GM23248 (cell line): ENCODE measurements at places on chromosomes 11 and 22. TPM values are rescaled to one million over a fixed set of nuclear protein-coding genes. Genes with fewer than 3 reads are reported as not detected.

Gene PRCP
- 66.3 and 84.1 TPM in 2 replicates for total RNA-seq

Gene OR8G1
- total RNA-seq = not detected in 2 replicates

Gene LRRN4CL
- 6.9 and 12.3 TPM in 2 replicates for total RNA-seq

- DNase-seq = no peak
These were observed 12.8 kb upstream of the LMO1 start for GRCh38 chr11:8276528-8276927.

Gene TRIM29
- total RNA-seq = 1.4 TPM in 1 of 2 replicates, not detected in the other

DNA sequence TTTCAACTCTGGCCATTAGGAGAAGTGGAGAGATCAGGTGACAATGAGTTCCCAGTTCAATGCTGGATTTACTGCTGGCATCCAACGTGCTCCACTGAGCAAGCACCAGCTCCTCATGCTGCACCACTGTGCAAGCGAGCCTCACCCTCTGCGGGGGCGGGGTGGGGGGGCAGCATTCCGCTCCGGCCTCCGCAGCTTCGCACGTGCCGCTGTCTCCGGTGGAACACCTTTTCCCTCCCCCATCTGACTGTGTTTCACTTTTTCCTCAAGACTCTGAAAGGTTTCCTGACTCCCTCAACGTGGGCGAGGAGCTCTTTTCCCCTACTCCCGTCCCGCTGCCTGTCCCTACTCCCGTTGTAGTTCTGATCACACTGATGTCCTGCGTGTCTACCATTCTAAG is 835 bp upstream of the RHOD start:
- DNase-seq = peak; percentile 76

Gene C11orf42
- total RNA-seq = not detected in 2 replicates

GRCh38 chr11:60204922-60205321 is 22.0 kb upstream of the MS4A6A start:
- no peak for DNase-seq

Gene PLEKHB1
- not detected in 2 replicates for total RNA-seq

Gene RIMBP3C
- 0.22 TPM in 1 of 2 replicates, not detected in the other for total RNA-seq

- DNase-seq = peak; percentile 45
These were observed 30.7 kb downstream of the SLC22A25 start for GRCh38 chr11:63212742-63213141.

DNA sequence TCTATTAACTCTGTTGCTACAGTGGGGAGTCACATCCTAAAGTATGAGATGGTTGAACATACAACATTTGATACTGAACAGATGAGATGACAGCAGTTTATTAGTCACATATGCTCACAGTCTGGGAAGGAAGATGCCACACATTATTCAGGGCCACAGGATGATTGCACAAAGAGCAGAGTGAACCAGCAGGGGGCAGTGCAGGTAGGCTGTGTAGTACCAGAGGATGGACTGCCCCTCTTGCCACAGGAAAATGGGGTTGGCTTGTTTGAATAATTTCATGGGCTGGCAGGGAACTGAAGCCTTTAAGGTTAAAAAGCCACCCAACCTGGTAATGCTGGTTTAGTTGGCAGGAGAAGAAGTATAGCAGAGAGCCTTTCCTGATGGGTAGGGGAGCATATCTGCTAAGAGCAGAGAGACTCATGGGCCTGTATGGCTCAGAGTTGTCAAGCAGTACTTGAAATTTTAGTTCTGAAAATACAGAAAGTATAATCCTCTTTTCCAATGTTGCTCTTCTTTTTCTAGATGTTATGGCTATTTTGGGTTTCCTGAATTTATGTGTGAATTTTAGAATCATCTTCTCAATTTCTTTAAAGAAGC is 180.4 kb upstream of the B3GAT1 start:
- DNase-seq = no peak

DNA sequence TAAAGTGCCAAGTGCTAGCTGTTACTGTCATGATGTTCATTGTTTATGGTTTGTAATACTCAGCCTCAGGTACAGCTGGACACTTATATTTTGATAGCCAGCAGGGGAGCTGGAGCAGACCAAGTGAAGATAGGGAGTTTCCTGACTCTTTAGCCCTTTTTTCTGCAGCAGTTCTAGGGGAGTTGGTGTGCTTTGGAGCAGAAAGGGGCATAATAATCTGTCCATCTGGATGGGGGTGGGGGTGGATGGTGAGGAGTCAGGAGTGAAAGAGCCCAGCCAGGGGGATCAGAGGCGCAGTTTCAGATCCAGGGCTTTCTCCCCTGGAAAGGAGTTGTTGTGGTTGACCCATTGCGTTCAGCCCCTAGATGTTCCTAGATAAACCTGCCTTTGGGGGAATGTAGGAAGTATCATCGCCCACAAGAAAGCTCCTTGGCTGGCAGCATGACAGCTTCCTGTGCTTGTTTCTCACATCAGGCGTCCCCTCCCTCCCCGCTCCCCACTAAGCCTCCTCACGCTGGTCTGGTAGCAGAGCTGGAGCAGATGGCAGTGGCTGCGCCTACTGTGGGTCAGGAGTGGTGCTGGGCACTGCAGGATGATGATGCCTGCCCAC is 41.9 kb downstream of the MED15 start:
- no peak for DNase-seq

Gene DGAT2
- 7.6 and 10.0 TPM in 2 replicates for total RNA-seq

Gene RAB39A
- total RNA-seq = not detected in 2 replicates

DNA sequence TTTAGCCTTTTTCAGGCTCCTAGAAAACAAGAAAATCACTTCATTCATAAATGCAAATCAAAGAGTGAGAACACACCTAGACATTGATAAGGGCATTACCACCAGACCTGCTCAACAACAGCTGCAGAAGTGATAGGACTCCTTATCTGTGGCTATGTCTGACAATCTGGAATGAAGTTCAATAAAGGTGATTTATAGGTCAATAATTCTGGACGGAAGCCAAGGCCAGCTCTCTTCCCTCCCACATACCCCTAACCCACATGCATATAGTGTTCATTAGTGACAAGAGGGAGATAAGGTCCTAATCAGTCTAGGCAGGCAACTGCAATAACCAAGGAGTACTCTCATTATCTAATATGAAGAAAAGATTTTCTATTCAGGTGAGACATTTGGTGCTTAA is 111.3 kb downstream of the ETS1 start:
- DNase-seq = no peak

GRCh38 chr11:4527926-4528325 is 17.1 kb upstream of the OR52M1 start:
- no peak for DNase-seq

DNA sequence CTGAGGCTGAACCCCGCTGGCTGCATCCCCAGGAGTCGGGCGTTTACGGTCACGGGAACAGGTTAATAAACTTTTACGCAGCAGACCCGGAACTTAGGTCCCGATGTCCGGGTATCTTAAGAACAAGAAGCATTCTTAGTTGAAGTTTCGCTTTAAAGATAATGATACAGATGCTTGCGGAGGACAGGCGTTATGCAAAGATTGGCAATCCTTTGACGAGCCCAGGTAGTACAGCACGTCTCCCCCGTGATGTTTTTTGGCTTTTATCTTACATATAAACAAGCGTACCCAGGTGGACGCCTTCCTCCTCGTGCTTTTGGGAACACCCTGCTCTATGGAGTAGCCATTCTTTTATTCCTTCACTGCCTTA is 871 bp upstream of the TOLLIP start:
- no peak for DNase-seq

- DNase-seq = no peak
These were observed 1.2 kb downstream of the LIF start for GRCh38 chr22:30245181-30245984.

GRCh38 chr11:36009473-36009872 is 65.6 kb downstream of the LDLRAD3 start:
- peak; percentile 67 for DNase-seq

Gene MYEOV
- 0.63 and 0.86 TPM in 2 replicates for total RNA-seq

- DNase-seq = peak; percentile 67
These were observed 2.1 kb upstream of the ATF4 start for GRCh38 chr22:39518144-39518786.

Gene GPR83
- total RNA-seq = not detected in 2 replicates

Gene OR51E1
- total RNA-seq = not detected in 2 replicates

GRCh38 chr11:127481391-127481790 is 480.8 kb upstream of the KIRREL3 start:
- DNase-seq = no peak

GRCh38 chr11:63563201-63564055 is at the start of gene PLAAT2:
Gene PLAAT2 (minus strand): TSS chr11:63563379. CDS start chr11:63563324, 55 bp downstream.
- DNase-seq = no peak

- DNase-seq = no peak
These were observed 691.0 kb upstream of the API5 start for GRCh38 chr11:42620796-42621195.

- peak; percentile 72 for DNase-seq
These were observed 409.6 kb downstream of the GUCY1A2 start for GRCh38 chr11:106608677-106609076.

DNA sequence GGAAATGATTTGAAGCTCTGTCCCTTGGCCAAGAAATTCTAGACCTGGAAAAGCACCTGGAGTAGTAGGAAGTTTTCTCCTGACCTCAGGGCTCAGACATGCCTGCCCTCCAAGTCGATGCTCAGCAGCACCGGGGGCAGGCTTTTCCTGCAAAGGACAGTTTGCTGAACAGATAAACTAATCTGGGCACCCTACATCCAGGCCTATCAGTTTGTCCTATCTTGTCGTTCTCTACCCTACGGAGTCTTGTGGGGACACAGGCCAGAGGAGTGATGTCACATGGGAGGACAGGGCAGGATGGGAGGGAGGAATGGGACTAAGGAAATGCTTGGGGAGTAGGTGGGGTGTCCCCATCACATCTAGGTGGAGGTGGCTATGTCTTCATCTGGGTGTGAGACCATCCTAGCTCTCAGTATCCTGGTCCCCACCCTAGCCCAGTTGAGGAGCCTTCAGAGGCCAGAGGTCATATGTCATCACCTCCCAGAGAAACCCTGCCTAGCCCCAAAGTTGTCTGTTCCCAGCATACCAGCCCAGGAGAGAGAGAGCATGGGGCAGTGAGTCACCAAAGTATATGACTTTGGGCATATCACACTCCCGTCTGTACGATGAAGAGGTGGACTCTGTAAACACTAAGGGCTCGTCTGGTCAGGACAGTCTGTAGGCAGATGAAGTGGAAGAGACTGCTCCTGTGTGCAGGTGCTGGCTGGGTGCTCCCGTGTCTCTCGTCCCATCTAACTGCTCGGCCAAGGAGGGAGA is 18.1 kb upstream of the FCHSD2 start:
- no peak for DNase-seq

- no peak for DNase-seq
These were observed 34.0 kb downstream of the FLI1 start for GRCh38 chr11:128727796-128728431.

DNA sequence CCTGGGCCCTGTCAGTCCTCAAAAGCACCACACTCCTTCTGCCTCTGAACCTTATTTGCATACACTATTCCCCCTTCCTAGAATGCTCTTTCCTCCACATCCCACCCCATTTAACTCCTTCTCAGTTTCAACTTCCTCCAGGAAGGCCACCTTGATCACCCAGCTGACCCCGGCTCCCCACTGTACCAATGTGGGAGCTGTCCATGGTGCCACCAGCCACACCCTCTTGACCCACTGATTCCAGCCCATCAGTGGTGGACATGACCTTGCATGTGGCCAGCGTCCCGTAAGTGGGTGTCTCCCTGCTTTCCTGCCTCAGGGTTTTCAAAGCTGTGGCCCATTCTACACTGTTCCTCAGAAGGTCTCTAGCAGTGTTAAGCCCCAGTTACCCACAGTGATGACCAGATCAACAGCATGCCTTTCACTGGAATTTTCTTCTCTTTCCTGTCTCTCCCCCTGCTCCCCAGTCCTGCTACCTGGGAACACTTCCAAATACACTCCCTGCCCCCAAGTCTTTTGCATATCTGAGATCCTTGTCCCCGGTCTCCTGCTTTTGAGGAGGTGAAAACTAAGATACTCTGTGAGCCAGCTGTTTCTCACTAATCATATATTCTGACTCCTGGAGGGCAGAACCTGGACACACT is 346.6 kb downstream of the MN1 start:
- DNase-seq = no peak

GRCh38 chr22:49097171-49097925 is 730.3 kb downstream of the BRD1 start:
- DNase-seq = no peak

Gene GRM5
- not detected in 2 replicates for total RNA-seq

Gene FAM111B
- 2.1 and 4.5 TPM in 2 replicates for total RNA-seq

Gene C11orf16
- not detected in 2 replicates for total RNA-seq

GRCh38 chr11:117226388-117227385 is 5.2 kb downstream of the PCSK7 start:
- peak; percentile 81 for DNase-seq

DNA sequence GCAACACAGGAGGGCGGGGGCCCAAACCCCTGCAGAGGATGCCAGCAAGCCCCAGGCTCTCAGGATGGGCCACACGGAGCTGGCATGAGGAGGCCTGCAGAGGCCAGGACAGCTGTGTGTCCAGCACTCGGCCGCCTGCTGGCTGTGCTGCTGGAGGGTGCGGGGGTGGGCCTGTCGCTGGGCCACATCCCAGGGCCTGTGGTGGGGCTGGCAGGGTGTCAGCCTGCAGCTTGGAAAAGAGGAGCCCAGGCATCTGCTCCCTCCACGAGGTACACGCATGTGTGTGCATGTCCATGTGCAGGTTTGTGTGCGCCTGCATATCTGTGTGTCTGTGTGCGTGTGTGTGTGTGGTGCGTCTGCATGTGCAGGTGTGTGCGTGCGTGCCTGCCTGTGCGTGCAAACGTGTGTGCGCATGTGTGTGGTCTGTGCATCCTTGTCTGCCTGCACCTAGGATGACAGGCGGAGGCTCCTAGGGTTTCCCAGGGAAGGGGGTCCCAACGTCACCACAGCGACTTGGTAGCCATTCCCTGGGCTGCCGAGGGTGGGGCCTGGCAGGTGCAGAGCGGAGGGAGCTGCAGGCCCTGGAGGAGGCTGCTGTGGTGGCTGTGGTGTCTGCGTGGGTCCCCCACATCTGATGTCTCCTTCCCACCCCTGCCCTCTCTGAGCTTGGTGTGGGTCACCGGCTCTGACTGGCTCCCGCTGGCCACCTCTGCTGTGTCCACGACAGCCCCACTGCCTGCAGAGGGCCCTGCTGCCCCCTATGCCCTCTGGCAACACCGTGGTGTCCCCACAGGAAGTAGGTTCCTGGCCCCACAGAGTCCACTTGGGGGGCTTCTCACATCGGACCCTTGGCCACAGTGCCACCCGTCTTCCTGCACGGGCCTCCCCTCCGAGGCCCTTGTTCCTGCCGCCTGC is 17.1 kb downstream of the BRSK2 start:
- DNase-seq = no peak

DNA sequence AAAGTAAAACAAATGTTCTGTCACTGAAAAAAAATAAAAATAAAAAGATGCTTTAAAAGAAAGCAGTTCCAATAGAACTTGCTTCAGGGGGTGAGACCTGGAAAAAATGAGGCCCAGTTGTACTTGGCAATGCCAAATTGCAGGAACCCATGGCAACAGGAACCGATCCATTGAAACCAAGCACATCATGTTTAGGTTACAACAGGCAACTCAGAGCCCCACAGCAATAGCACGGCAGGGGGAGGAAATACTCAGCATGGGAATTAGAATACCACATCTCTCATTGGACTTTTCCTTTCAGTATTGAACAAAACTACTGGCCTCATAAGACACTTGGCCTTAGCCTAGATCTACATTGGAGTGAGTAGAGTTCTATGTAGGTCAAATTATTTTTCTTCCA is 84.3 kb downstream of the MSANTD4 start:
- peak; percentile 2 for DNase-seq

Gene ST14
- not detected in 2 replicates for total RNA-seq
